ENCODE measurements at places on chromosomes 1 and 21.
A peak's percentile ranks its signal among the peaks of the same experiment; 100 is the strongest.

DNA sequence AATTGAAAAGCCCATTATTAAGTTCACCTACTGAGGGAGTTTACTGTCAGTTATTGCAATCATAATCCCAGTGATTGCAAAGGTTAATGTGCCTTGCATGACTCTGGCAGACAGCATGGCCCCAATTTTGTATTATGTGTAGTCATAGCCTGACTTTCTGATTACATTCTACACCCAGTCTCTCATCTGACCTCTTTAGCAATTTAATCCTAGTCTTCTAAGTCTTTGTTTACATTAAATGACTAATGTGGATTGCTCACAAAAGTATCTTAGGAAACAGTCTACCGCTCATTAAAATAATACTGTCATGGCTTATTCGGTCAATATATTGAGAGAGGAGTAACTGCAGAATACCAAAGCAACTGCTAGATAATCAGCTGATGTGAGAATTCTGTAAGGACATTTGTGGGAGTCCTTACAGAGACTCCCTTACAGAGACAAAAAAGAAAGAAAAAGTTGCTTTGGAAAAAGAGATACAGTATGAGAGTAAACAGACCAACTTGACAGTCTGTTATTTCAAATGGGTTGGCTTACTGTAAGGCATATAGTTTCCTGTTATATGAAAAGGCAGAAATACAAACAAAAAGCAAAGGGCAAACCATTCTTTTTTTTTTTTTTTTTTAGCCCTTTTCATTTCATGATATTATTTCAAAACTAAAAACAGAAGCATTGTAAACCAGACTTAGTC is 42.8 kb downstream of the SMG7 start:
- DNase-seq: no peak

DNA sequence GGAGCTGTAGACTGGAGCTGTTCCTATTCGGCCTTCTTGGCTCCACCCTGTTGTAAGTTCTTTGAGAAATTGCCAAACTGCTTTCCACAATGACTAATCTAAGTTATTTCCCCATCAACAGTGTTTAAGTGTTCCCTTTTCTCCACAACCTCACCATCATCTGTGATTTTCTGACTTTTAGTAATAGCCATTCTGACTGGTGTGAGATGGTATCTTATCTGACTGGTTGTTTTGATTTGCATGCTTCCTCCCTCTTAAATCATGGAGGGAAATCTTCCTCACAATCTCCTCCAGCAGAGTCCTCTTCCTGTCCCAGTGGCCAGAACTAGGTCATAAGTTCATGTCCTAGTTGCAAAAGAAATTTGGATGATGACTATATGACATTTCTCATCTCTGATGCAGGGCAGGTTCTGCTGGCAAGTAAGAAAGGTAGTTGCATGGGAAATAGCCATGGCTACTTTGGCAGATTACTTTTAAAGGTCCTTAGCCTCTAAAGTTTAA is 294.0 kb downstream of the LRRC40 start:
- no peak for DNase-seq

DNA sequence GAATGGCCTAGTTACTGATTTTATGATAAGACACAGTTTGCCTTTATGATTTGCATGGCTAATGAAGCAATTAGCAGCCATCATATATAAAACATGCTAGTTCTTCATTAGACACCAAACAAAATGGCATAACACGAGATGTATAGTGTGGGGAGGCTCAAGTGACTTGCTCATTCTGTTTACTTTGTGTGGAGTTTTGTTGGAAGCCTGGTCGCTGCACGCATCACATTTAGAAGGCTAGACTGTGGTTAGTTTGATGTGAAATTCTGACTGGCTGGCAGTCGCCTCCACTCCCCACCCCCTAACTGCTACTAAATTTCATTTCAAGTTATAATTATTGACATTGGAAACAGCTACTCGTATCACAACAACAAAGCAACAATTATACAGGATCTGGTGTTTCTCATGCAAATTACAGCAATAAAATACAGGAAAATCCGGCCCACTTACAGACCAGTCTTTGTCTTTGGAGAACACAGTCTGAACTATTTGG is 356.1 kb downstream of the LMO4 start:
- peak; percentile 36 for DNase-seq

DNA sequence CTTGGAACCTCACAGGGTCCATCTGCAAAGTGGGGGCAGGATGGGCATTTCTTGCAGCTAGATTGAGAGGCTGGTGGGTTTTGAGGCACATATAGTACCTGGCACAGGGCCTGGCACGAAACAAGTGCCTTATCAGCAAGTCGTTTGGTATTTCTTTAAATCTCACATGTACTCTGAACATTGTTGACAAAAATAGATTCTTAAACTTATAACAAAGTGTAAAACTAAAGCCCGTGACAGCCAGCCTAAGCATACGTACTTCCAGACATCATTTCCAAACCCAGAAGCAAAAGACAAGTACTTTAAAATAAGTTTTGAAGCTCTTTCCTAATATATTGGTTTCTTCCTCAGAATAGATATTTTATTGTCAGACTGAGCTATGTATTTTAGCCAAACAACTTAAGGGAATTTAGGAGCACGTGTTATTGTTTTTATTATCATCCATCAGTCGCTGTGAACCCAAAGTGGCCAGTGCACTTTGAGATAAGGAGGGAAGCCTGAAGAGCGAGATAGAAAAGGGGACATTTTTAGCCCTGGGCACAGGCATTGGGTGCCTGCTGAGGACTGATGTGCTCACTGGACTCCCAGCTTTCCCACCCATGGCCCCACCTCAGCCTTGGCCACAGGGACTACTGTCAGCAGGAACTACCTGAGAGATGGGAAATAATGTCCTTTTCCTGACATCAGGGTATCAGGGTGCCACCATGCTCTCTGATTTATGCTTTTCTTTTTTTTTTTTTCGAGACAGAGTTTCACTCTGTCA is 3.0 kb downstream of the FBLIM1 start:
- no peak for DNase-seq

DNA sequence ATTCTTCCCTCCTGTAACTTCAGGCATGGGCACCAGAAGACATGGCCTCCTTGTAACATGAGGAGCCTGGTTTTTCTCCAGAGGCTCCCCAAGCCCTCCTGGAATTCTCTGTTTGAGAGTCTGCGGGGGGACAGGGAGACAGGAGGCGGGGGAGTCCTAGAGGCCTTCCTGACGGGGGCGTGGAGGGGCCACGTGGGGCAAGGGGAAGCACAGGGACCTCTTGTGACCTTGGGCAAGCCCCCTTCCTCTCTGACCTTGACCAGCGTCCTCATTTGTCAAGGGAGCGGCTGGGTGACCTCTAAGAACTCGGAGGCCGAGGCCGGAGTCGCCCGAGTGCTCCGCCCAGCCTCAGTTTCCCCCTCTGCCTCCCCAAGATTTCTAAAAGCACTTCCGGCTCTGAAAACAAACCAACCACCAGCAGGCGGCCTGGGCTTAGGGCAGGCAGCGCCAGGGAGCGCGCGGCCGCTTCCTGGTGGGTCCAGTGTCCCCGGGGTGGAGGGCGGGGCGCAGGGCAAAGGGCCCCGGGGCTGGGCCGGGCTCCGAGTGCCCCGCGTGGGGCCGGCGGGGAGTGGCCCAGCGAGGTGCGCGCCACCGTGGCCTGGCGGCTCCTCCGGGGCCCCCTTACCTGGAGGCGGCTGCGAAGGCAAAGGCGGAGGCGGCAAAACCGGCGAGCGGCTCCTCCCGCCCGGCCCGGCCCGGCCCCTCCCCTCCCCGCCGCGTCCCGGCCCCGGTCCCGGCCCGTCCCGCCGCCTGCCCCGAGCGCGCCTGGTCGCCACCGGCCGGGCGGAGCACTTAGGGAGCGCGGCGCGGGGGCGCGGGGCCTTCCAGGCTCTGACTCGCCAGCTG is at the start of gene TMCO4:
Gene TMCO4 (minus strand): TSS at position 687 of the 846 bp plus-strand sequence. CDS start 19,158 bp downstream, outside the sequence.
- no peak for DNase-seq

All from NCI-H1436 treated with DMSO at 0.1 percent for 48 hours (cell line).